ENCODE measurements at places on chromosomes 3 and 15.
A peak's percentile ranks its signal among the peaks of the same experiment; 100 is the strongest.

DNA sequence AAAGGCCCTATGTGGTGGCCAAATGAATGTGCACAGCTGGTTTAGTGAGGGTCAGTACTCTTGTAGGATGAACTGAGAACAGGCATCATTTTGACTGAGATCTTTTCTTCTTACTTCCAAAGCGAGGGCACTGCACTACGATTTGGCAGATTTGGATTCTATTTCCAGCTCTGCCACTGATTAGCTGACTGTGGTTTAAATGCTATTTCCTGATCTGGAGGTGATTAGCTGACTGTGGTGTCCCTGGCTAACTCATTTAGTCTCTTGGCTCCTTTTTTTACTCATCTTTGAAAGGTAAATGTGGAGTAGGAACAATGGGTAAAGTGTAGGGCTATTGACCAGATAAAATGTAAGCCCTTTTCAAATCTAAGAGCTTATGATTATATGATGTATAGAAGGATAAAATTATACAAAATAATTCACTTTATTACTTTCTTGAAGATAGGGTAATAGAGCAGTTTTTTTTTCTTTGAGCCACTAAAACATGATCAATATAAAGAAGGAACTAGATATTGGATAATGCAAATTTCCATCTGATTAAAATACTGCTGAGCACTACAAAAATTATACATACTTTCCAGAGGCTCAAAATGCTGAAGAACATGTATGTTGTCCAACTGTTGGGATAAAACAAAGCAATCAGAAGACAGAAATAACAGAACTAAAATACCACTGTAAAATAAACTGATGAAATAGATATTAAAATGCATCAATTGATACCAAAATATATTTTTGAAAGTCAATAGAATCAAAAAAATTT lies 39.7 kb upstream of the PLOD2 start:
- no peak for DNase-seq

GRCh38 chr15:65828585-65828984 lies 36.5 kb upstream of the DENND4A start:
- peak; percentile 36 for DNase-seq

GRCh38 chr3:144127700-144128099 lies 156.1 kb downstream of the DIPK2A start:
- DNase-seq = no peak

DNA sequence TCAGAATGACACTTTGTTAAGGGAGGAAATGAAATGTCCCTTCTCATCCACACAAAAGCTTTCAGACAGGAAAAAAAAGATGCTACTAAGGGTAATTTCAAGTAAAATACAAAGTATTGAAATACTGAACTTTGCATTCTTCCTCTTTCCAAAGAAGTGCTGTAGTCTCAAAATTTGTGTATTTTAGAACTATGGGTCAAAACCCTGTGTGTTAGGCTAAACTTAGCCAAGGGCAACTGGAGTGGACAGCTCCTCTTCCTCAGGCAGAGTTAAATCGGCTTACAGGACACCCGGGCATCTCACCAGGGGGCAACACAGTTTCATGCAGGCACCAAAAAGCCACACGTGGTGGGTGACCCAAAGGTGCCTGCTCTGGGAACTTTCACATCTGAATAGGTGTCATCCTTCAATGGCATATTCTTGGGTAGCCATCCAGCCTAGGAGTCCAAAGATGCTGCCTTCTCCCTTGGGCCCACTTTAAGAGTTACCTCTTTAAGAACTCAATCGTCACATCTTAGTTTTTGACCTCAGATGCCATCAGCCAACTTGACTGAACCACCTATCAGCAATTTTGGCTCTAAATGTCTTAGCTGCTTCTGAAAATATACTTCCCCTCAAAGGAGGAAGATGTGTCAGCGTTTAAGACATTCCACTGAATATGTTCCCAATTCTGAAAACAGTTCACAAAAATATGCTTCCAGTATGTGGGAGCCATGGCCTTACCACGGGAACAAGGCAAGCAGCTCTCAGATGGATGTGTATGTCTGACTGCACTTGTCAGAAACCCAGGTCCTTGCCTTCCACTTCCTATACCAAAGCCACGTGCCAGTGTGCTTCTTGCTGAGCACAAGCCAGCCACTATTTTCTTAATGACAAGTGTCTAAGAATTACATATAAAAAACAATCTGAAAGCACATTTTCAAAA lies 32.2 kb upstream of the MUC13 start:
- DNase-seq = no peak

DNA sequence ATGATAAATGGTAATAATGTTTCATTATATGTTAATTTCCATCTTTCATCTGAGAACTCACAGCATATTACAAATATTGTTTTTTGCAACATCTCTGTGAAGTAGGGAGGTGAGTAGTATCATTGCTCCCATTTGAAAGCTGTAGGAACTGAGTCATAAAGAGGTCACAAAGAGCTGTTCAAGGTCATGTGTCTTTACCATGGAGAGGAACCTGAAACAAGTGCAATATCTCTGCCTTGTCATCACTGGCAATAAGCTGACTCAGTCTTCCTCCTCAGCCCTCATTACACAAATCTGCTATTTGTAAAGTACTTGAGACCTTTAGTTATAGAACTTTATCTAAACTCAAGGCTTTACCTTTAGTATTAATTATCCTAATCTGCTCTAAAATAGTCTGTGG lies 4.4 kb upstream of the ATP13A4 start:
- DNase-seq = no peak

- peak; percentile 4 for DNase-seq
Measured at GRCh38 chr3:176696816-176697215, 500.5 kb downstream of the TBL1XR1 start.

DNA sequence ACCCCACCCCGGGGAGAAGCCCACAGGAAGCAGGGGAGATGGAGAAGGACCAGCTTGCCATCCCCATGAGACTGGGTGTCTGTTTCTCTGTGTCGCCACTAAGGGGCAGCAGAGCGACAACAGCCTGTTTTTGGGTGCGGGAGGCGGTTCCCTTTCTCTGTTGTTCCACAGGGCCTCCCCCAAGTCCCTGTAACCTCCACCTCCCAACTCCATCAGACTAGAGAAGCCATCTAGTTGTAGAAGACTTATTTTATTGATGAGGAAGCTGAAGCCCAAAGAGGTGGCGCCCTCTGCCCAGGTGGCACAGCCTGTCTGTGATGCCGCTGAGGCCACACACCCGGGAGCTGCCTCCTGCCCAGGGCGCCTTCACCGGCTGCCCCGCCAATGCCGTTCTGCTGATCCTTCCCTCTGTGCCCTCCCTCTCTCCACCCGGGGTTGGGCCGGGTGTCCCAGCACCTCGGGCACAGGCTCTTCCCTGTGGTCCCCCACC lies 3.9 kb upstream of the CCDC9B start:
- DNase-seq = peak; percentile 66

DNA sequence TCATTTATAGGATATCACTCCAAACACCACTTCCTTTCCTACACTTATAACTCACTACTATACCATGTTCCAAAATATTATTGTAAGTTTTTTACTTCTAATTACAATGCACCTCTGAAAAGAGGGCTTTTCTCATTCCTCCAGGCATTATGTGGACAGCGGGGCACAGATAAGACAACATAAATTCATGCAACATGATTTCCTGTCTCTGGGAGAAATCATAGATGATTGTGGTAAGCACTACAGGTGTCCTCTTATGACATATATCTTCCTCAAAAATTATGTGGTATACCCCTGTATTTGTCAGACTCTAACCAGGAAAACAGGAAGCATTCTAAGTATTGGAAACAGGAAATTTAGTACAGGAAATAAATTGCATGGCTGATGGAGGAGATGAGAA lies 45.7 kb upstream of the INO80 start:
- no peak for DNase-seq
